ENCODE measurements at places on chromosomes 7 and 10.

DNA sequence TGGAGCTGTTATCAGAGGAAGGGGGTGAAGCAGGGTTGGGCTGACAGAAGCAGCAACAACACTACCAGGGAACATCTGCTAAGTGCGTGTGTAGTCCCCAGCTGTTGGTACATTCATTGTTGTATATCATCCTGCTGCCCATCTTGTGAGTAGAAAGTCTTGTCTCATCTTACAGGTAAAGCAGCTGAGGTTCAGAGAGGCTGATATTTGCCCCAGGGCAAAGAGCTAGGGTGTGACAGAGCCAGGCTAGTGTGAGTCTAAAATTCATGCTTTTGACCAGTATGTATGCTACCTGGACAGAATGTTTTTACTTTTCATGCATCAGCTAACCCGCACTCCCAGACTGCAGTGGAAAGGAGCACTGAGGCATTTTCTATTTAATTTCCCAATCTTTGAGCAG is 221.6 kb downstream of the STK31 start:
- DNase-seq = no peak

DNA sequence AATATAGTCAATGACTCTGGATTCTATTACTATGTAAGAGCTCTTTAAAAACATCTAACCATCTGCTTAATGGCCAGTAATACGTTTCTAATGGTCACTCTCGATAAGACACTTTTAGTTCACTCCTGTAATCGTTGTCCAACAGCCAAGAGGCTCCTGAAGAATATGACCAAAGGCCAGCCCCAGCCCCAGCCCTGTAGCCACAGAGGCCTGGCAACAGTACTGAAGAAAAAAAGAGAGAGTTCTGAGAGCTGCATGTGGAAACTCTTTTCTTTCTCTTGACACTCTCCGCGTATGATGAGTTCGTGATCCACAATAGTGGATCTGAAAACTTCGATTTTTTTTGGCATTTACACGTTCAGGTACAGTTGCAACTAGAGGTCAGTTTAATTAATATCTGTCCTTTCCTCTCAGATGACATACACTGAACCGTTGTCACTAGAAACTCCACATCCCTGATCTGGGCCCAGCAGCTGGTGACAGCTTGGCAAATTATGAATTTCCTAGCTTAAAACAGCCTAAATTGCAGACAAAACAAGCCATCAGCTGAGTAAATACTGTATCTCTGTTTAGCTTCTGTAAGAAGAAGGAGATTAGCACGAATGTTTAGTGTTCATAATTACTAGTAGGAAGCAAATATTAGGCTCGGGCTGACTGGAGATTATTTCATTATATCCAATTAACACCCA is 456.7 kb downstream of the LRMDA start:
- DNase-seq = no peak

DNA sequence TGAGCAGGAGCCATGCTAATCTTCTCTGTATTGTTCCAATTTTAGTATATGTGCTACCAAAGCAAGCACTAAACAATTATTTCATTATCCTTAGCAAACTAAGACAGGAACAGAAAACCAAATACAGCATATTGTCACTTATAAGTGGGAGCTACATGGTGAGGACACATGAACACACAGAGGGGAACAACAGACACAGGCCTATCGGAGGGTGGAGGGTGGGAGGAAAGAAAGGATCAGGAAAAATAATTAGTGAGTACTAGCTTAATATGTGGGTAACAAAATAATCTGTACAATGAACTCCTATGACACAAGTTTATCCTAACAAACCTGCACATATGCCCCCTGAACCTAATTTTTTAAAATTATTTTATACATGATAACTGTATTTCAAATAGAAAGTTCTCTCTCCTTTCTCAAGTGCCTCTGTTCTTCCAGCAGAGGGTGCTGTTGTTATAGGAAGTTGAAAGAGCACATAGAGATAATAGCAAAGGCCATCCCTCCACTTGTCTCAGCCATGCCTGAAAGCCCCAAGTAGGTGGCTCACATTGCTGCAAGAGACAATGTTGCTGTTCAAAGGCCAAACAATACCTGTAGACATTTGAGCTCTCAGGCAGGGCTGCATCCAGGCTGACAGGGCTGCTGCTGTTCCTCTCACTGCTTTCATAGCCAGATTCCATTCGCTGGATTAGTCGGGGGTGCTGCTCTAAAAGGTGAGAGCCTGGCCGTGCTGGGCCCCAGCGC is 33.4 kb upstream of the PPP3CB start:
- peak; percentile 89 for DNase-seq

- no peak for DNase-seq
Measured at GRCh38 chr7:99080679-99081078, 63.2 kb downstream of the SMURF1 start.

- DNase-seq = peak; percentile 34
Measured at GRCh38 chr7:151648429-151648828, 128.7 kb upstream of the RHEB start.

DNA sequence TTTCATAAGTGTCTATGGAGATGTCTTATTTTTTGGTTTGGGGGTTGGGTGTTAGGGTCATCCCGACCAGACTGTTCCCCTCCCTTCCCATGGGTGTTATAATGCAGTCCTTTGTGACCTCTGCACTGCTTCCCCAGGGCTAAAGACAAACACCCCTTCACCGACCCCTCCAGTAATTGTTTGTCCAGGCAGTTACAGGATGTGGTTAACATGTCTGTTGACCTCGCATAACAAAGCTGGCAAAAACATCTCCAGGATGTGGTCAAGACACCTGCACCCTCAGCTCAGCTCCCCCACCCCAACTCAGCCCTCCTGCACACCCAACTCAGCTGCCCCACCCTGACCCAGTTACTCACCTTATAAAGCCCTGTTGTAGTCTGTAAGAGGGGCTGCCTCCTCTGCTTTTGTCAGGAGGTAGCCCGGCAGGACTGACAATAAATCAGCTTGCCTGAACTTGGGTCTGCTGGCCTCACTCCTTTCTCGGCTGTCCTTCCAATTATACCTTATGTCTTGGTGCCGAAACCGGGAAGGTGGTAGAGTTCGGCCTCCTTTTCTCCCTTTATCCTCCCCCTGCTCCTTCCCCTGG is 102.2 kb downstream of the ZNF92 start:
- DNase-seq = peak; percentile 2

- DNase-seq = peak; percentile 87
Measured at GRCh38 chr7:94056796-94057207, 52.6 kb upstream of the BET1 start.

DNA sequence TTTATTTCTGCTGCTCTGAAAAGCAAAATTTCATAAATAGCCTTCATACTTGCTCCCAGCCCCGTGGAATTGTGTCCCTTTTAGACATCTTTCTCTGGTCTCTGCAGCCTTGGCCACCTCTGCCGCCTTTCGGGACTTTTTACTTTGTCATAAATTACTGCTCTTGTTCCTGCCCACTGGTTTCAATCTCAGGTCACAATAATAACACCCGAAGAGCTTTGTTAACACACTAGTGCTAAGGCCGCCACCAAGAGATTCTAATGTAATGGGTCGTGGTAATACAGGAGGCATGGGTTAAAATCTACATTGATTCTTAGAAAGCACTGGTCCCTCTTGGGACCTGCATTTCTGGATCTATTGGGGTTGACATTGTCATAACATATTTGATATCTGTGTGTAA is 276.0 kb upstream of the VWC2 start:
- DNase-seq = no peak

GRCh38 chr10:103850572-103850895 is 4.8 kb downstream of the SH3PXD2A start:
- no peak for DNase-seq

DNA sequence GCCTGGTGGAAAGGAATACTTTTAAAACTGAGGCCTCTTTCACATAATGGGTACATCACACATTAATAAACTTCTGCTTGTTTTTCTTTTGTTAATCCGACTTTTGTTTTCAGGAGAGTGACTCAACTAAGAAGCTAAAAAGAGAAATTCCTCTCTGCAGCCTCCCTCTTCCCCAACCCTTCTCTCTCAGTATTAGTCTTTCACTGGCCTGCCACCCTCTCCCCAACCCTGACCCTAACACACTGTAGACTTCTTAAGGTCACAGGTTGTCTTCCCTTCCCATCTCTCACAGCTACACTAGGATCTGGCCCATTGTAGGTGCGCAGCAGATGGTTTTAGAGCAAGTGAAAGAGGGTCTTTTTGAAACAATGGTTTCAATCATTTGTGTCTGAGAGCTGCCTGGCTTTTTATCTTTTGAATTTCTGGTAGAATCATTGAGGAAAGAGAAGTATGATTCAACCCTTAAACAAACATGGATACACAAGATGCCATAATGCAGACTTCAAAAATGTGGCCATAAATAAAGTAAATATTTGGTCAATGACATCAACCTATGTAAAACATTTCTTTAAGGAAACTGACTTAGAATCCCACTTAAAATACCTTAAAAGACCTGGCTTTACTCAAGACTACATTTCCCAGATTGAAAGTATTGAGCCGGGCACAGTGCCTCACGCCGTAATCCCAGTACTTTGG is 17.9 kb upstream of the FFAR4 start:
- DNase-seq = peak; percentile 70

DNA sequence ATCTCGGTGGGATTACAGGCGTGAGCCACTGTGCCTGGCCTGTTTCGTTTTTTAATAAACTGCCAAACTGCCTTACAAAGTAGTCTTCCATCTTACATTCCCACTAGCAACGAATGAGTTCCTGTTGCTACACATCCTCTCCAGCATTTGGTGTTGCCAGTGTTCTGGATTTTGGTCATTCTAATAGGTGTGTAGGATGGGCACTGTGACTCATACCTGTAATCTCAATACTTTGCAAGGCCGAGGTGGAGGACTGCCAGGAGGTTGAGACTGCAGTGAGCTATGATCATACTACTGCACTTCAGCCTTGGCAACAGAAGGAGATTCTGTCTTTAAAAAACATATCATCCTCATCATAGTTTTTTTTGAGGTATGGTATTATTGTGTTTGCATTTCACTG is 21.4 kb upstream of the RSBN1L start:
- DNase-seq = peak; percentile 59

GRCh38 chr10:132492323-132493025 is 45.1 kb upstream of the INPP5A start:
- no peak for DNase-seq

DNA sequence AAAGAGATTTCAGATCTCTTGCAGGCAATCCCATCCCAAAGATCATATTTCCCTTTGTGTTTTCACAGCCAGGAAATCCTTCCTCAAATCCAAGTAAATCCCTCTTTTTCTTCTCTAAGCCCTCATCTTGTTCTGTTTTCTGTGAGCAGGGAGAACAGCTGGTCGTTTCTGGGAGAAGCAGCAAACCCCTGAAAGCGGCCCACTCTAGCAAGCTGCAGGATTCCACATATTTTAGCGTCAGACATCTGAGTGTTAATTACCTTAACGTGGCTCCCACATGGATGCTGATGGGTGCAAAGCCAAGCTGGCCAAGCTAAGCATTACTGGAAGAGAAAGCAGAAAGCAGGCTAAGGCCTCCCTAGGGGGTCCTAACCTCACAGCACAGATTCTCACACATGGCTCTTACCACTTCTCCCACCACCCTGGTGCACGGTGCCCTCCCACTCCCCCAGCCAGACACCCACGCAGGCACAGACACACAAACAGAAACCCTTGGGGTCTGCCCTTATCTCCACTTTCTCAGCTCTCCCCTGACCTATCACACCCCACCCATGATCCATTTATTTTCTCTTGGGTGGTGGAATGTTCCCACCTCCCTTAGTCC is 551.0 kb upstream of the AUTS2 start:
- DNase-seq = no peak

DNA sequence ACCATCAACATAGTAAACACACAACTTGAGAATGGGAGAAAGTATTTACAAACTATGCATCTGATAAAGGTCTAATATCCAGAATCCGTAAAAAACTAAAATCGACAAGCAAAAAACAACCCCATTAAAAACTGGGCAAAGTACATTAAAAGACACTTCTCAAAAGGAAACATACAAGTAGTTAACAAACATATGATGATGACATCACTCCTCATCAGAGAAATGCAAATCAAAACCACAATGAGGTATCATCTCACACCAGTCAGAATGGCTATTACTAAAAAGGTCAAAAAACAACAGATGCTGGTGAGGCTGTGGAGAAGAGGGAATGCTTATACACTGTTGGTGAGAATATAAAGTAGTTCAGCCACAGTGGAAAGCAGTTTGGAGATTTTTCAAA is 125.1 kb downstream of the TFPI2 start:
- no peak for DNase-seq

DNA sequence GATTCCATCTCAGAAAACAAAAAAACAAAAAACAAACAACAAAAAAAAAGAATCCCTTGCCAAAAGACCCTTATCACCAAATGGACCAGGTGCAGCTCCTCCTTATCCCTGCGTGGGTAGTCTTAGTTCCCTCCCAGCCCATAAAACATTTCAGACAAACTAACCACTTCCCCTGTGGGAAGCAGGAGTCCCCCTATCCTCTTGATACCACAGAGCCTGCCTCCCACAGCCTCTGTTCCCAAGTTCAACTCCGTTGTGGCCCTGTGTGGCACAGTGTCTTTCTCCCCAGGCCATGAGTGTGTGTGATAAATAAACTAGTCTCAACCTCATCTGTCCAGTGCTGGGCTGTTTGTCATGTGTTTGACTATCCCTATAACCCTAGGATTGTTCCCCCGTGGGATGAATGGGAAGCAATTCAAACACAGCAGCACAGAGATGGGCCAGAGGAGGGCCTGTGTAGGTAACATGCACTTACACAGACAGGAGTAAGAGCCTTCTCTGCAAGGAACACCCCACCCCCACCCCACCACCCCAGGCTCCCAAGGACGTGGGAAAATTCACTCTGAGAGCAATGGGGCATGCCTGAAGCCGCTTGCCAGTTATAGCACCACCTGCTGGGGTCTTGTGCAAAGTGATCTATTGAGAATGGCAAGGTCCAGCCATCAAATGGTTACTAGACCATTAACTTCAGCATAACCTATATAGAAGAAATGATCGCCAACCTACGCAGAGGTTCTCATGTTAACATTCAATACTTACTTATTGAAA is 147.1 kb upstream of the GHITM start:
- DNase-seq = peak; percentile 4

DNA sequence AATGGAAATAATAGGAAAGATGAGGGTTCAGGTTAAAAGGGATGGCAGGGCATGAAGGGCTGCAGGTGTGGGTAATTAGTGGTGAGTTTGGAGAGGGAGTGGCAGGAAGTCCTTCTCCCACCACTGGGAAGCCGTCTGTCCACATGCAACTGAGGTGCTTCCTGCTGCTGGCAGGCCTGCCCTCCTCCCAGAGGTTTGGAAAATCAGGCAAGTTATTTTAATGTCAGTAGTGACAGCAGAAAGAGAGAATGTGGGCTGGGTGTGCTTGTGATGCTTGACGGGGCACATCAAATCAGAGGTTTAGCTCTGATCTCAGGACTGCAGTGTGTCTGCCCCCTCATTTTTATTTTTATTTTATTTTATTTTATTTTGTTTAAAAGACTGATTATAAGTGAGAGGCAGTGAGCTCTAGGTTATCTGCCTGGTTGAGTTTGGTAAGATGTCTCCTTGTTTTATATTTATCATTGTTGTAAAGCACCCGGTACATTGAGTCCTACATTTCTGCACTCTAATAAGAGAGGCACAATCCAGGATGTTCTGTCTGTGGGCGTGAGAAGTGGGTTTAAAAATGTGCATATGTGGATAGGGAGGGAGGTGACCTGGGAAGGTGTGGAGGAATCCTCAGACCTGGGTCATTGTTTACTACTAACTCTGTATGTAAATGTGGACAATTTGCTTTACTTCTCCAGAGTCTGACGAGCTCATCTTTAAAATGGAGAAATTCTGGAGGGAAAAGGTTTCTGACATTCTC is 504.4 kb downstream of the LRMDA start:
- no peak for DNase-seq

GRCh38 chr7:117087639-117088396 is 134.5 kb downstream of the ST7 start:
- DNase-seq = no peak

GRCh38 chr10:71391701-71392100 is 5.0 kb upstream of the CDH23 start:
- no peak for DNase-seq
